ENCODE measurements at places on chromosomes 1 and 21. TPM values are rescaled to one million over a fixed set of nuclear protein-coding genes. Genes with fewer than 3 reads are reported as not detected.

THEMIS2 gene
- 56.1 TPM for total RNA-seq

VAV3 gene
- total RNA-seq, result 29.1 TPM

CELA2A gene
- not detected for total RNA-seq

TENT5C gene
- 56.2 TPM for total RNA-seq

CD84 gene
- total RNA-seq, result 65.5 TPM

TMCC2 gene
- 1.4 TPM for total RNA-seq

ADAMTS1 gene
- not detected for total RNA-seq

FAM151A gene
- total RNA-seq, result not detected

SLC6A17 gene
- total RNA-seq, result not detected

TAL1 gene
- total RNA-seq, result not detected

SPRR2B gene
- total RNA-seq, result not detected

SZT2 gene
- total RNA-seq, result 139 TPM

SGIP1 gene
- total RNA-seq, result not detected

MFAP2 gene
- total RNA-seq, result not detected

TNFRSF18 gene
- total RNA-seq, result 37.5 TPM

DNA sequence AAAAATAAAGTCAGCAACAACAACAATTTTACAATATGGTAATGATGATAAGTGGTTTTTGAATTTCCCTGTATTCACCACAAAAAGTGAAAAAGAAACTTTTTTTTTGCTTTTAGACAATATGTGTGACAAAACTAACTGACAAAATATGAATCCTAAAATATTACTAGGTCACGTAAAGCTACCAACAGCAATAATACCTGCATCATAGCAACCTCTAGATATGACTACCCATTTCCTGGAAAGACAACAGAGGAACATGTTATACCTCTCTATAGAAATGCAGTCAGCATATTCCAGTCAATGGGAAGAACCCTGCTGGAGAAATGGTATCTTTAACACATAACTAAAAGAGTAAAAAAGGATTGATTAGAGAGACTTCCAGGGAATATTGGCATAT lies 73.7 kb downstream of the PDE4B start:
- H3K4me1 ChIP-seq, result no peaks in the 10 kb centered on the region
- no peak overlapping the region for H3K4me3 ChIP-seq
- H3K27me3 ChIP-seq, result peaks cover 2% of the 10 kb centered on the region

- peaks cover 54% of the 10 kb centered on the region for H3K4me1 ChIP-seq
- peak; percentile 18 for DNase-seq
- peak overlapping the region; percentile 88 for H3K4me3 ChIP-seq
These were observed 779 bp upstream of the DEGS1 start for GRCh38 chr1:224182057-224182865.

- H3K27me3 ChIP-seq, result no peaks in the 10 kb centered on the region
- no peak overlapping the region for H3K4me3 ChIP-seq
- peaks cover 84% of the 10 kb centered on the region for H3K36me3 ChIP-seq
- H3K27ac ChIP-seq, result no peak overlapping the region
- no peak for DNase-seq
These were observed 42.8 kb downstream of the MTR start for GRCh38 chr1:236837897-236838296.

DNA sequence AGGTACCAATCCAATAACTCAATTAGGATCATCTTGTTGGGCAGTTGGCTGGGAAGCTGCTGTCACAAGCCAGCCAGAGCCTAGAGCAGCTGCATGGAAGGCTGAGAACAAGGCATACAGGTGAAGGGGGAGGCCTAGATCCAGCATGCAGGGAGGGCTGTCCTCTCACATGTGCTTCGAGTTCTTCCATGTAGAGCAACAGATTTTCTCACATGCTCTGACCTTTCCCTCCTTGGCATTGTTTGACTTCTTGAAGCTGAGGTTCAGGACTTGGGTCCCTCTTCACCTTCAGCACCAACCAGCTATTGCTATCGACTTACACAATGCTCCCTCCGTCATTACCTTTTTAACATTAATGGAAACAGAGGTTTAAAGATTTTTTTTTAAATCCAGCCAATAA lies 257.7 kb downstream of the ATG4C start:
- H3K27me3 ChIP-seq, result no peaks in the 10 kb centered on the region
- H3K4me3 ChIP-seq, result no peak overlapping the region
- H3K27ac ChIP-seq, result no peak overlapping the region
- no peaks in the 10 kb centered on the region for H3K36me3 ChIP-seq
- H3K4me1 ChIP-seq, result no peaks in the 10 kb centered on the region

GRCh38 chr1:97691325-97691724 lies 229.5 kb downstream of the DPYD start:
- H3K27me3 ChIP-seq, result no peaks in the 10 kb centered on the region
- H3K4me1 ChIP-seq, result no peaks in the 10 kb centered on the region
- no peak for DNase-seq
- H3K27ac ChIP-seq, result no peak overlapping the region

GRCh38 chr1:193458628-193459027 lies 272.2 kb upstream of the B3GALT2 start:
- no peaks in the 10 kb centered on the region for H3K36me3 ChIP-seq
- no peak for DNase-seq
- no peak overlapping the region for H3K27ac ChIP-seq
- no peaks in the 10 kb centered on the region for H3K27me3 ChIP-seq

DNA sequence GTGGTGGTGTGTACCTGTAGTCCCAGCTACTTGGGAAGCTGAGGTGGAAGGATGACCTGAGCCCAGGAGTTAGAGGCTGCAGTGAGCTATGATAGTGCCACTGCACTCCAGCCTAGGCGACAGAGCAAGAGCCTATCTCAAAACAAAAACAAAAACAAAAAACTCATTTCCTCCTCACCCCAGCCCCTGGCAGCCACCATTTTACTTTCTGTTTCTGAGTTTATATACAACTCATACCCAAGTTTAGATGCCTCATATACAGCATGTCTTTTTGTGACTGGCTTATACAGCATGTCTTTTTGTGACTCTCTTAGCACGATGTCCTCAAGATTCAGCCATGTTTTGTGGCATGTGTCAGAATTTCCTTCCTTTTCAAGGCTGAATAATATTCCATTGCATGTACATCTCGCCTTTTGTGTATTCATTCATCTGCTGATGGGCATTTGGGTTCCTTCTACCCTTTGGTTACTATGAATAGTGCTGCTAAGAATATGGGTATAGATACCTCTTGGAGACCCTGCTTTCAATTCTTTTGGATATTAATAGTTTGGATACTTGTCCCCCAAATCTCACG lies 14.7 kb downstream of the COA7 start:
- H3K4me1 ChIP-seq, result peaks cover 44% of the 10 kb centered on the region
- no peak for DNase-seq

DNA sequence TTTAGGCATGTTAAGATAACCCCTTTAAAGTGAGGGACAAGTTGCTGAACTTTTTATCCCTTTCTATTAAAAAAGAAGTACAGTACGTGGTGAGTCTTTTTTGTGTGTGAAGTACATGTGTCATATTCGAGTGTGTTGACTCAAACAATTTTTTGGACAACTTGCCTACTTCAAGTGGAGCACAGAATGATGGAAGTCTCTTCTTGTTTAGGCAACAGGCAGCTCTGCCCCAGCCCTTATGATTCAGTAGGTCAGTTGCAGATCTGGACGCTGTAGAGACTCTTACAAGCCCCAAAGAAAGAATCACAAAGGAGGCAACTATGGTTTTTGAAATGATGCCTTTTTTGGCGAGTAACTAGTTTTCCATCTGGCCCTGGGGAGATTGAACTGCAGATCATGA lies 14.4 kb upstream of the ZFP69B start:
- no peak overlapping the region for H3K27ac ChIP-seq
- H3K4me3 ChIP-seq, result no peak overlapping the region
- H3K4me1 ChIP-seq, result peaks cover 4% of the 10 kb centered on the region
- DNase-seq, result no peak

- H3K4me1 ChIP-seq, result peaks cover 11% of the 10 kb centered on the region
- peak; percentile 47 for DNase-seq
- no peaks in the 10 kb centered on the region for H3K36me3 ChIP-seq
- H3K4me3 ChIP-seq, result no peak overlapping the region
- H3K27me3 ChIP-seq, result peaks cover 23% of the 10 kb centered on the region
- no peak overlapping the region for H3K27ac ChIP-seq
These were observed 66.6 kb downstream of the FAM163A start for GRCh38 chr1:179809506-179810366.

DNA sequence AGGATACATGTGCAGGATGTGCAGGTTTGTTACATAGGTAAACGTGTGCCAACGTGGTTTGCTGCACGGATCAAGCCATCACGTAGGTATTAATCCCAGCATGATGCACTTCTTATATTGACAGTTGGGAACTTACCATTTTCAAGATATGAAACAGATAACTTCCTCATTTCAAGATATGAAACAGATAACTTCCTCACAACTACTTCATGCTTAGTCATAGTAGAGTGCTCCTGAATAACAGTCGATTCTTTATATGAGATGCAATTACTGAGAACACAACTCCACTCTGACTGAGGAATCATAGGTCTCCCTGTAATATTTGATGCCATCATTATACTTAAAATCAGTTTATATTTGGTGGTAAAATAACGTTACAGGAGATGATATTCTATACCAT lies 1124.3 kb downstream of the AMY1C start:
- H3K4me1 ChIP-seq, result no peaks in the 10 kb centered on the region
- no peak overlapping the region for H3K27ac ChIP-seq
- H3K36me3 ChIP-seq, result no peaks in the 10 kb centered on the region
- no peaks in the 10 kb centered on the region for H3K27me3 ChIP-seq
- no peak overlapping the region for H3K4me3 ChIP-seq

GRCh38 chr1:236774926-236775325 lies 20.2 kb upstream of the MTR start:
- peaks cover 3% of the 10 kb centered on the region for H3K36me3 ChIP-seq
- no peak overlapping the region for H3K4me3 ChIP-seq
- no peak overlapping the region for H3K27ac ChIP-seq

GRCh38 chr1:6329396-6329795 lies 64.2 kb downstream of the ACOT7 start:
- no peaks in the 10 kb centered on the region for H3K4me1 ChIP-seq
- no peaks in the 10 kb centered on the region for H3K27me3 ChIP-seq
- H3K4me3 ChIP-seq, result no peak overlapping the region
- H3K27ac ChIP-seq, result no peak overlapping the region
- H3K36me3 ChIP-seq, result peaks cover 2% of the 10 kb centered on the region
- no peak for DNase-seq

- DNase-seq, result no peak
- peaks cover 38% of the 10 kb centered on the region for H3K27me3 ChIP-seq
- peaks cover 23% of the 10 kb centered on the region for H3K4me1 ChIP-seq
- H3K36me3 ChIP-seq, result no peaks in the 10 kb centered on the region
These were observed 996 bp upstream of the TMEM51 start for GRCh38 chr1:15152318-15153183.

- H3K4me1 ChIP-seq, result no peaks in the 10 kb centered on the region
- no peak overlapping the region for H3K4me3 ChIP-seq
- peaks cover 2% of the 10 kb centered on the region for H3K27me3 ChIP-seq
- no peaks in the 10 kb centered on the region for H3K36me3 ChIP-seq
- no peak overlapping the region for H3K27ac ChIP-seq
- DNase-seq, result no peak
These were observed 116.5 kb downstream of the KCNK1 start for GRCh38 chr1:233730380-233730779.

- H3K36me3 ChIP-seq, result no peaks in the 10 kb centered on the region
- H3K4me3 ChIP-seq, result no peak overlapping the region
- peaks cover 7% of the 10 kb centered on the region for H3K4me1 ChIP-seq
- no peak overlapping the region for H3K27ac ChIP-seq
- no peaks in the 10 kb centered on the region for H3K27me3 ChIP-seq
These were observed 164.6 kb downstream of the PLPP3 start for GRCh38 chr1:56414728-56415224.

DNA sequence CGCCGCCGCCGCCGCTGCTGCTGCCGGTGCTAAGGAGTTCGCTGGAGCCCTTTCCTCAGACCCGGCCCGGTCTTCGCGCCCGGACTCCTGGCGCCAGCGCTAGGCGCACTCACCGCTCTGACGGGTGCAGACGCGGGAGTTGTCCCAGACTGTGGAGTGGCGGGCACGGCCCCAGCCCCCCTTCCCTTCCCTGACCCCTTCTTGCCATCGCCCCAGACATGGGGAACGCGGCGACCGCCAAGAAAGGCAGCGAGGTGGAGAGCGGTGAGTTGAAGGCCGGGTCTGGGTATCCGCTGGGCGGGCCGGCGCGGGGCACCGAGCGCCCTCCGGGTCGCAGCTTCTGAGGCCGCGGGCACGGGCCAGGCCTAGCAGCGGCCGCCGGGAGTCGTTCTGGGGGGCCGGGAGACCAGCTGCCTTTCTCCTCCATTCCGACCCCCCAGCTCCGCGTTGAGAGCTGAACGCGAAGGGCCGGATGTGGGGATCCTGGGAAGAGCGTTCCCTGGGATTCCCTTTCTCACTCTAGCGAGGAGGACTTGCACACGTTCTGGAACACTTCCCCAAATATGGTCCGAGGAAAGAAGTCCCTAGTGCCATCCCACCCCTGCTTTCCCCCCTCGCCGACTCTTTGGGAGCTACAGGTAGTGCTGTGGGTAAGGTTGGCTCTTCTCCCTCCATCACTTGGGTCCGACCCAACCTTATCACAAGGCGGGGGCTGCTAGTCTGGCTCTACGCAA lies 65.8 kb upstream of the PRKACB start:
- H3K27ac ChIP-seq, result no peak overlapping the region
- no peaks in the 10 kb centered on the region for H3K36me3 ChIP-seq
- H3K4me3 ChIP-seq, result peak overlapping the region; percentile 91
- H3K4me1 ChIP-seq, result peaks cover 11% of the 10 kb centered on the region
- H3K27me3 ChIP-seq, result no peaks in the 10 kb centered on the region

DNA sequence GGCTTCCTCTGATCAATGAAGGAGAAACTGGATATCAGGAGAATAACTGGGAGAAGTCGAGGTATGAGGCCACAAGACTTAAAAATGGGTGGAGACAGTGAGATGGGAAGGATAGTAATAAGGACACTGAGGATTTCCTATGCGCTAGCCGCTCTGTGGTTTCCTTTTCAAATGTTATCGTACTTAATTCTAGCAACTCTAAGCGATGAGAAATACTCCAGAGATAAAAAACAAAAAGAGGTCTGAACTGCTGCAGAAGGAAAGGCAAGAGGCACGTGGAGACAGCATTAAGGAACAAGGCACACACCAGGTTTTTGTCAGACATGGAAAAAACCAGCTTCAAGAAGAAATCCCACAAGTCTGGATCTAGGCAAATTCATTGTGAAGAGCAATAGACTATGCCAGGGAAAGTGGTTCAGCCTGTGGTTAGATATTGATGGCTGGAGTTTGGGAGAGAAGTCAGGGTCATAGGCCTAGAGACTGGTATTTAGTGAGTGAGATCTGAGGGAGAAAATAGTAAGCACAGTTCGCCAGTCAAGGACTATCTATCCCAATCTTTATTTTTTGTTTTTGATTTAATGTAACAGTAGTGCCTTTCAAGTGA lies 5.3 kb downstream of the CLCA2 start:
- H3K4me1 ChIP-seq, result no peaks in the 10 kb centered on the region
- H3K27me3 ChIP-seq, result peaks cover 2% of the 10 kb centered on the region
- no peak overlapping the region for H3K27ac ChIP-seq
- no peak for DNase-seq
- H3K4me3 ChIP-seq, result no peak overlapping the region
- H3K36me3 ChIP-seq, result no peaks in the 10 kb centered on the region

GRCh38 chr1:53127546-53127945 lies 14.9 kb downstream of the SLC1A7 start:
- H3K4me1 ChIP-seq, result no peaks in the 10 kb centered on the region
- no peak overlapping the region for H3K27ac ChIP-seq
- peaks cover 12% of the 10 kb centered on the region for H3K27me3 ChIP-seq

GRCh38 chr21:27715131-27715530 lies 748.2 kb upstream of the ADAMTS5 start:
- H3K36me3 ChIP-seq, result no peaks in the 10 kb centered on the region
- H3K27me3 ChIP-seq, result no peaks in the 10 kb centered on the region
- H3K27ac ChIP-seq, result no peak overlapping the region
- no peaks in the 10 kb centered on the region for H3K4me1 ChIP-seq
- DNase-seq, result no peak

GRCh38 chr1:94928293-94928939 lies 1.5 kb upstream of the CNN3 start:
- H3K36me3 ChIP-seq, result no peaks in the 10 kb centered on the region
- peak overlapping the region; percentile 86 for H3K4me3 ChIP-seq
- no peak overlapping the region for H3K27ac ChIP-seq

Data from activated B cell treated with CpG ODN at 0.5 μM for 24 hours (primary cell).